ENCODE measurements at places on chromosomes 3 and 15.
A peak's percentile ranks its signal among the peaks of the same experiment; 100 is the strongest.

DNA sequence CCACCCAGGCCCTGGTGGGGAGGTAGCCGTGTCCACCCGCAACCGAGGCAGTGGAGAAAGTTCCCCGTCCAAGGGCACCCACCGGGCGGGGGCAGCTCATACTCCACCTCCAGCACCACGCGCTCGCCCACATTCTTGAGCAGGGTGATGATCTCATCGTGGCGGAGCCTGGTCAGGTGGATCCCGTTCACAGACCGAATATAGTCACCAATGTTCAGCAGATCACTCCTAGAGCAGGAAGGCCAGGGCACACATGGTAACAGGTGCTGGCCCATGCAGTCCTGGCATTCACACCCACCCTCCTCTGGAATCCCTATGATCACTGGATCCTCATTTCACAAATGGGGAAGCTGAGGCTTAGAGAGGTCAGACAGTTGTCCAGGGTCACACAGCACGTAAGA, 15.8 kb downstream of the GRIP2 start:
- DNase-seq = no peak

GRCh38 chr3:9153904-9154619, 95.4 kb downstream of the SRGAP3 start:
- peak; percentile 78 for DNase-seq

GRCh38 chr3:55282994-55283393, 204.1 kb downstream of the WNT5A start:
- DNase-seq = no peak

- no peak for DNase-seq
Measured at GRCh38 chr3:46660003-46660402, 33.5 kb downstream of the ALS2CL start.

- no peak for DNase-seq
Measured at GRCh38 chr15:33152502-33153109, 41.9 kb downstream of the FMN1 start.

DNA sequence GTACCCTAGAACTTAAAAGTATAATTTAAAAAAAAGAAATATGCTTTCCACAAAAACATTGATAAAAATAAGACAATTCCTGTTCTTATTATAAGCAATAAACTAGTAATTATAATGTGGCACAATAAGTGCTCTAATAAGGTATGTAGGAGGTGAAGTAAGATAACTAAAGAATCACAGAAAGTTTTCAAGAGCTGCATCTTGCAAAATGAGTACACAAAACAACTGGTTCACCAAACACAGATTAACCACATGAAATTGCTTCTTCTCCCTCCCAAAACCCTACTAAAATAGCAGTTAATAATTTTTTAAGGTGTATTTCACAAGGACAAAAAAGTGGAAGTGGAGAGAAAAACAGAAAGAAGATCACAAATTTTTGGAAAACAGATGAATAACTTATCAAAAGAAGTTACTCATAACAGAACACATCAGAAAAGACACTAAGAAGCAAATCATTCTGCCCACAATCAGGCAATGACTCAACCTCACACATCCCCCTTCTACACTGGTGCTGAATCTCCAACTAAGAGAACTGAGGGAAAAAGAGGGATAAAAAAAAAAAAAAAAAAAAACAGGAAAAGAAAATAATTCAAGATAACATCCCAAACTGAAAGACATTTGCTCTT, 64.2 kb downstream of the TBC1D5 start:
- no peak for DNase-seq

DNA sequence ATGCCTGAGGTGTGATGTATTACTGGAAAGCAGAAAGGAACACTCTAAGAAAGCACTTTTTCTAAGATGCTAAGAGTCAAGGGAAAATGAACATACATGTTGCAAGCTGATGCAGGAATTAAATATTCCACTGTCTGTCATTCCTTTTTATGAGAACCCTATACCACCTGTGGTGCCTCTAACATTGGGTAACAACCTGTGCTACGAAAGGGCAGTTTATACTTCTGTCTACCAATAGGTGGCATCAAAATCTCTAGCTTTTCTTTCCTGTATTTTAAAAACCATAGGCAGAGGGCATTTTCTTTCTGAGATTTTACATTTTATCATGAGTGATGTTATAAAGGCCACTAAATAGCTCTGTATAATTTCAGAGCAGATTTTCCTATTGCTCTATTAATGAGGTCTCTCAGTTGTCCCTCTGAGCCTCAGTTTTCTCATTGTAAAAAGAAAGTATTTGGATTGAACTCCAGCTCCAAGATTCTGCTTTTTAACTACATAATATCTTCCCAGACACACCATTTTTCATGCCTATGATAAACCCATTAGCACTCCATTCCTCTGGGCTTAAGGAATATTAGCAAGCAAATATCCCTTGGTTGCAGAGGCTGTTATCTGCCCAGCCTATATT, 3.5 kb upstream of the CPNE4 start:
- DNase-seq = no peak

DNA sequence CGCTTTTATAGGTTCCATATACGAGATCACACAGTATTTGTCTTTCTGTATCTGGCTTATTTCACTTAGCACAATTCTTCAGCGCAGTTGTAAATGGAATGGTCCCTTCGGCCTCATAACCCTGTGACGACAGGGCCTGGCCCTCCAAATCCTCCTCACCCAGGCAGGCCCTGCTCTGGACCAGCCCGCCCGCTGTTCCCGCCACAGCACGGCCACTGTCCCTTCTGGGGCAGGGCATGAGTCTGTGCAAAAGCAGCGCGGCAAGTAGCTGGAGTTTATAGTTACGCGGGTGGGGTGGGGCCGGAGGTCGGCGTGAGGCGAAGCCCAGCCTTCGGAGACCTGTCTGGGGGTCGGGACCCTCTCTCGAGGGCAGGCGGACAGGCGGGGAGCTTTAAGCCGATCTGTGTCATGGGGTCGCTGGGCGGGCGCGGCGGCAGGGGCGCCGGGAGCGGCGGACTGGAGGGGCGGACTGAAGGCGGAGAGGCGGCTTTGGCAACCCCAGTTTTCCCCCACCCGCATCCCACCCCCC, 543 bp downstream of the ARPIN start:
- peak; percentile 46 for DNase-seq

- DNase-seq = peak; percentile 61
Measured at GRCh38 chr15:24954783-24955530, at the start of the genes SNRPN and SNURF. TSS of gene SNRPN (plus strand) at chr15:24954987. CDS start at chr15:24974454, 19,467 bp downstream. TSS of gene SNURF (plus strand) at chr15:24954987. CDS start at chr15:24955049, 62 bp downstream.

DNA sequence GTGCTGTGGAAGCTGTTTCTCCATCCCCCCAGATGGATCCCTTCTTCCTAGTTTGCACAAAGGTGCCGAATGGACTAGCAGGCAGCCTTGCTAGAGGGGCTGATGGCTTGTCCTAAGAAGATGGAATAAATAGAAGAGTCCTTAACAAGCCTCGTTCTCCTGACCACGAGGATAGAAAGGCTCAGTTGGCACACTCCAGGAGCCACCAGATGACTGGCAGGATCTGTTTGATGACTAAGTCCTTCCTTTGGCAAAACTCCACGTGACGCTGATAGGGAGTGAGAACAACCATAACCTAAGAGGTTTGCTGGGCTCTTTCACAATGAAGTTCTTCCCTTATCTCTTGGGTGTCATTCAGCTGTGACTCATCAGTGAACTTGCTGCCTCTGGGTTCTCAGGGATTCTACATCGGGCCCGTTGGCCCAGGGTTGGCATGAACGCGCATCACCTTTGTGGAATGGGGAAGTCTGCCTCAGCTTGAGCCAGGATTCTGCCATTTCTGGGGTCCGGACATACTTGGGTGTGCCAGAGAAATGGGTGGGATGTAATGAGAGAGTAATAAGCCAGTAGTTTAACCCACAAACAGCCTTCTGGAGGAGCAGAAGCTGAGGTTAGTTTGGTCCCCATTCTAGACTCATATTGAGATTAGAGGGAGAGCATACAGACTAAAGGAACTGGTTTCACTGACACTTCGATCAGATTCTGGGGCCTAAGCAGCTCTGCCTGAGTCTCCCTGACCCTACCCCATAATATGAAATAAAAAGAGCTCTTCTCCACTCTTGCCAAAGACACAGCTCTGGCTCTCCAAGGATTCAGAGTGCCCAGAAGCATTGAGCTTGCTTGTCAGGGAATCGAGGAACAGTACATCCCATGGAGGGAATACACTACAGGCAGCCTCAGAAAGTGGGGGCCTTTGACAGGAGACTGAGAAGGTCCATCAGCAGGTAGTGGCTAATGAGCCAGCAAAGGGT, 2.0 kb upstream of the MELTF start:
- no peak for DNase-seq

DNA sequence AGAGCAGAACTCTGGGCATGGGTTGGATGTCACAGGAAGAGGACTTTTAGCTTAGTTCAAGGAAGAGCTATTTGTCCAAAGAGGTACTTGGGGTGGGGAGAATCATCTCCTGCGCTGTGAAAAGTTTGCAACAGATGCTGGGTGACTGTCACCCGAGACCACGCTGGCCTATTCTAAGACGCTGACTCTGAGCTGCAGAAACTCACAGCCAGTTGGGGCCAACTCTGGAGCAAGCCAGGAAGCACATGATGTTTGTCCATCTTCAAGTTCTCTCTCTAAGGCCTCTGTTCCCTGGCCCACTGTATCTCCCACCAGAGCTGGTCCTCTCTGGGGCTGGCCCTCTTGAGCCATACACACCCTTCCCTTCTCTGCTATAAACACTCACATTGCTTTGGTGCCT, 17.9 kb upstream of the CDCP1 start:
- DNase-seq = no peak

DNA sequence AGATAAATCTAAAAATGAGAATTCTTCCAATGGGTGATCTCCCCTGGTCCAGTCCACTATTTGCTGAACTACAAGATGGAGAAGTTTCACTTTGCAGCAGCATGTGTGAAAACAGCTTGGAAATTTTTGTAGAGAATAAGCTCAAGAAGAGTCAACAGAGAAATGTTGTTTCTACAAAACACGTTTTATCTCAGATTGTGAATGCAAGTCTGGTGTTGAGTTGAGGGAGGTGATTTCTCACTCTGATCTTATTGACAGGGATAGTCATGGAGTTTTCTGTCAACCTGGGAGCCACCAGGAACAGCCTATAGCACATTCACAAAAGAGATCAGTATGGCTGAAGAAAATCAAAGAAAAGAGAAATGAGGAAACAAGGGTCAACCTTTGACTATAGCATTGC, 981.2 kb upstream of the CFAP20DC start:
- DNase-seq = no peak

DNA sequence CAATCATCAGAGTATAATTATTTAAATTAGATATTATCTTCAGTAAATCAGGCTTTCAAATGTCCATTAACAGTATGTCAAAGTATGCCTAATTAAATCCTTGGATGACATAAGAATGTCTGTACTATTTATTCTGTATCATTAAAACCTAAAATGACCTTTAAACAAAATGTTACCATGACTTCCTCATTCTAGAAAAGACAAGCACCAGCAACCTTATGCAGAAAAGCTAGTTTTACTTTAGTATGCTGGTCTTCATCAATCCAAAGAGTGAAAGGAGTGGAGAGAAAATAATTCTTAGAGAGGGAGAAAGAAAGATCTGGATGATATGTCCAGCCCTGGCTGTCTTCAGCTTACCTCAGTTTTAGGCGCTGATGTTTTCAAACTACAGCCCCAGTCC, 140.1 kb upstream of the UBE2E2 start:
- DNase-seq = no peak

GRCh38 chr3:63798544-63798943, 20.6 kb upstream of the C3orf49 start:
- no peak for DNase-seq

GRCh38 chr3:66715806-66716205, 215.0 kb upstream of the LRIG1 start:
- DNase-seq = no peak

DNA sequence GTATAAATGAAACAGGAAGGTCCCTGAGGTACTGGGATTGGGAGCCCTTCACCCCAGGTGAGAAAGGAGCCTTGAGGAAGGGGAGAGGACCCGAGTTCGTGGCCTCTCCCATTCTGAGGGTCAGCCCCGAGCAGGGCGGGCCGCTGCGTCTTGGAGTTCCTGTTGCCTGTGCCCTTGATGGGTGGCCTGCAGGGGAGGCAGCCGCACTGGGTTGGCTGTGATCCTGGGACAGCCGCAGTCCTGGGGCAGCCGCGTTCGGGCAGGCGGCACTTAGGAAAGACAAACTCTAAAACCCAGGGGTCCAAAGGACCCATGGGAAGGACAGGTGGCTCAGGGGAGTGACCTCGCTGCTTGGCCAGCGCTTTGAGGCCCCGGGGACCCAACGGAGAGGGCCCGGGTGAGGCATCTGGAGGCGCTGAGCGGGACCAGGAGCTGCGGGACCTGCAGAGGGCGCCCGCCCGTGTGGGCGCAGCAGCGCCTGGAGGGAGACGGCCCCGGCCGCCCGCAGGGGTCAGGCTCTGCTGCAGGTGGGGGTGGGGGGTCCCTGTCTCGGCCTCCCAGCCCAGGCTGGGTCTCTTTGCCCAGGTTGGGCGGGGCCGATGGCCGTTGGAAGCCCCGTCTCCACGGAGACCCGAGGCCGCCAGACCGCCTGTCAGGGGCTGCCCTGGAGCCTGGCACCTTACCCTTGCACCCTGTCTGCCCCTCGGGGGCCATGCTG, 65.1 kb downstream of the HMCES start:
- DNase-seq = no peak

DNA sequence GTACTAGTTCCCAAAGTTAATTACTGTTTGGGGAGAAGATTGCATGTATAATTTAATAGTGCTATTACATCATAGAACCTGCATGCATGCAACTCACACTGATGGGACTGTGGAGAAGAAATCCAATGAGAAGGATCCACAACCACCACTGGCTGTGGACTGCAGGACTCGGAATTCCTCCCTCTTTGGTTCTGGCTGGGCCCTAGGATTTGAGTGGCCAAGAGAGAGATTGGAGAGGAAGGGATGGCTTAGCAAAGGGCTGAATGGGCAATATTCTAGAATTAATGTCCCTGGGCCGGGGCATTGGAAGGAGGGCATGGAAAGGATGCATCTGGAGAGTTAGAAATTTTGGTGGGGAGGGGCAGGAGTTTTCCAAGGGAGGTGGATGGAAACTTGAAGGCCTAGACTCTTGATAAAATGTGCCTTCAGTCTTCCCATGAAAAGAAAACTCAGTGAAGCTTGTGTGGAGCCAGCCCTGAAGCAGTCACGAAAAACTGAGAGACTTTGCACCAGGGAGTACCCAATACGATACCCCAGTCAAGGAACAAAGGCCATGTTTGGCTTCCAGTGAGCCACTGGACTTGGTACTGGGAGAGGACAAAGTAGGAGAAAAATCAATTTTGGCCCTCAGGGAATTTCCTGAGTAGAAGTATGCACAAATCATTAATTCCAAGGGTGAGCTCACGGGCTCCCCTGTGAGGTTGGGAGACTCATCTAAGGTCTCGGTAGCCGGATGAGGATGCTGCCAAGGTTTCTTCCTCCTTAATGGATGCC, 31.4 kb upstream of the TPM1 start:
- no peak for DNase-seq

DNA sequence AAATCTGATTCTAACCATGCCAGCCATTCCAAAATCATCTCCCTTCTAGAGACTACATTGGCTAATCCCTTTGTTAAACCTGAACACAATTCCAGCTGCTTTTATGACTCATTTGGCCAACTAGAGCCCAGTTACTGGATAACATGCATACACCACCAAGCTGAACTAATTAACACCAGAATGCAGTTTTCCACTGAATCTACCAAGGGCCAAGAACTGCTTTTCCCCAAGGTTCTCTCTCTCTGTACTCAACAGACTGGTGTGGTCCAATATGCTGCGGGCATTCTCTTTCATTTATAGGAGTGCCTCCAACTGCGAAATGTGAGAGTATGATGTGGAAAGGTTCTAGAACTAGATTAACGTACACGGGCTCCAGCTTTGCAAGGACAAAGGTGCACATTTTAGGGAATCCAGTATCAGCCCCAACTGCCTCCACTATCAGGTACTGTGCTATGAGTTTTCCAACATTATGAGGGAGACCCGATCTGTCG, 1.5 kb downstream of the CHSY1 start:
- DNase-seq = no peak

GRCh38 chr15:51128701-51129100, 34.0 kb upstream of the TNFAIP8L3 start:
- no peak for DNase-seq

GRCh38 chr3:10312861-10313260, 8.1 kb downstream of the SEC13 start:
- no peak for DNase-seq
